ENCODE measurements at places on chromosomes 2 and 18.

DNA sequence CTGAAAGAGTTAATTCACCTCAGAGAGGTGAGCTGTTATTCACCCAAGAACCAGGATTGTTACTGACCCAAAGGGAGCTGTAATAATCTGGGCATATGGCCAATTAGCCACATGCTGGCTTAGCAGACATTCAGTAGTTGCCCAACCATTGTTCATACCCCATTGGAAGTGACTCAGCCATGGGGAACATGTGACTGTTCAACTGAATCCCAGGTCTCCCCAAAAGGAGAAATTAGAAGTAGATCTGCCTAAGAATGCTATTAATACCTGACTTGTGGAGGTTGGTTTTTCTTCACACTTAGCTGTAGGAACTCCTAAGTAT is 272.6 kb upstream of the UBE2E3 start:
- no peak overlapping the region for H3K27ac ChIP-seq
- no peak overlapping the region for H3K4me3 ChIP-seq
- H3K36me3 ChIP-seq: no peaks in the 10 kb centered on the region

DNA sequence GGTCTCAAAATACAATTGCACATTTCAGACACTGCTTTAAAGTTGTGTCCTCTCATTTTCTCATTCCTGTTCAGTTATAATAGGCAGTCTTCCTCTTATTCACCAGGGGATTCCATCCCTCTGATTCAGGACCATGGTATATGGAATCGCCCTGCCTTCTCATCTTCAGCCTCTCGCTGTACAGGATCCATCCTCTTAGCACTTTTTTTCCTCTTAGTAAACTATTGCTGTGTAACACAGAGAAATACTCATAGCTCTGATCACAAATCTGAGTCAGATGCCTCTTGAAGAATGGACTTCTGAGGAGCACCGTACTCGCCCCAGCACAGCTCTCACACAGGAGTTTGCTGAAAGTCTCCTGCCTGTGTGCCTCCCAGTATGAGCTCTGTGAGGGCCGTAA is 11.3 kb downstream of the RMP24 start:
- H3K27me3 ChIP-seq: no peaks in the 10 kb centered on the region
- H3K27ac ChIP-seq: no peak overlapping the region
- H3K36me3 ChIP-seq: peaks cover 23% of the 10 kb centered on the region
- DNase-seq: no peak

DNA sequence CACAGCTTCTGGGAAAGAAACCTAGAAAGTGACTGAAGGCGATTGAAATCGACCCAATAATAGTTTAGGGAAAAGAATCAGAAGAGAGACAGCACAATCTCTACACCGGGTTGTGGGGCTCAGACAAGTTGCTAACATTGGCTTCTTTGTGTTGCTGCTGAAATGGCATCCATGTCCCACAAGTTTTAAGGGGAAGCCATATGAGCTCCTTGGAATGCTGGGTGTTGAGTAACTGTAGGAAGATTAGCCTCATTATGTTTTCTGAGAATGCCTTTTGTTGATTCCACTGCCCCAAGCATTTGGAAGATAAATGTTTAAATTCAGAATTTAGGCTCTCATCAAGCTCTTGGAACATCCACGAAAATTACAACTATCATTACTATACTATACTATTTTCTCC is 73.4 kb upstream of the NEUROD1 start:
- H3K4me3 ChIP-seq: no peak overlapping the region
- H3K27ac ChIP-seq: no peak overlapping the region
- H3K27me3 ChIP-seq: no peaks in the 10 kb centered on the region
- no peaks in the 10 kb centered on the region for H3K4me1 ChIP-seq

GRCh38 chr2:27296481-27296880 is 11.8 kb downstream of the UCN start:
- H3K27me3 ChIP-seq: no peaks in the 10 kb centered on the region
- H3K4me1 ChIP-seq: no peaks in the 10 kb centered on the region
- H3K27ac ChIP-seq: no peak overlapping the region
- no peak overlapping the region for H3K4me3 ChIP-seq
- DNase-seq: no peak

- no peak for DNase-seq
- H3K27ac ChIP-seq: no peak overlapping the region
- no peaks in the 10 kb centered on the region for H3K27me3 ChIP-seq
These were observed 136.1 kb upstream of the RIOK3 start for GRCh38 chr18:23316988-23317387.

- H3K36me3 ChIP-seq: no peaks in the 10 kb centered on the region
- H3K4me1 ChIP-seq: no peaks in the 10 kb centered on the region
- H3K4me3 ChIP-seq: no peak overlapping the region
- no peak overlapping the region for H3K27ac ChIP-seq
- no peaks in the 10 kb centered on the region for H3K27me3 ChIP-seq
These were observed 56.0 kb downstream of the TEX44 start for GRCh38 chr2:231648579-231649174.

DNA sequence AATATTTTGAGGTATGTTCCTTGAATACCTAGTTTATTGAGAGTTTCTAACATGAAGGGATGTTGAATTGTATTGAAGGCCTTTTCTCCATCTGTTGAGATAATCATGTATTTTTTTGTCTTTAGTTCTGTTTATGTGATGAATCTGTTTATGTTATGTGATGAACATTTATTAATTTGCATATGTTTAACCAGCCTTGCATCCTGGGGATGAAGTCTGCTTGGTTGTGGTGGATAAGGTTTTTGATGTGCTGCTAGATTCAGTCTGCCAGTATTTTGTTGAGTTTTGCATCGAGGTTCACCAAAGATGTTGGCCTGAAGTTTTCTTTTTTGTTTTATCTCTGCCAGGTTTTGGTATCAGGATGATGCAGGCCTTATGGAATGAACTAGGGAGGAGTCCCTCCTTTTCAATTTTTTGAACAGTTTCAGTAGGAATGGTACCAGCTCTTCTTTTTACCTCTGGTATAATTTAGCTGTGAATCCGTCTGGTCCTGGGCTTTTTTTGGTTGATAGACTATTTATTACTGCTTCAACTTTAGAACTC is 71.9 kb downstream of the EPC2 start:
- H3K4me1 ChIP-seq: peaks cover 9% of the 10 kb centered on the region
- H3K27ac ChIP-seq: no peak overlapping the region
- H3K36me3 ChIP-seq: peaks cover 3% of the 10 kb centered on the region

GRCh38 chr18:79405781-79406575 is 10.2 kb downstream of the NFATC1 start:
- peaks cover 12% of the 10 kb centered on the region for H3K36me3 ChIP-seq
- peak overlapping the region; percentile 93 for H3K27ac ChIP-seq
- H3K4me1 ChIP-seq: peaks cover 56% of the 10 kb centered on the region
- no peaks in the 10 kb centered on the region for H3K27me3 ChIP-seq
- peak; percentile 85 for DNase-seq
- H3K4me3 ChIP-seq: peak overlapping the region; percentile 0

DNA sequence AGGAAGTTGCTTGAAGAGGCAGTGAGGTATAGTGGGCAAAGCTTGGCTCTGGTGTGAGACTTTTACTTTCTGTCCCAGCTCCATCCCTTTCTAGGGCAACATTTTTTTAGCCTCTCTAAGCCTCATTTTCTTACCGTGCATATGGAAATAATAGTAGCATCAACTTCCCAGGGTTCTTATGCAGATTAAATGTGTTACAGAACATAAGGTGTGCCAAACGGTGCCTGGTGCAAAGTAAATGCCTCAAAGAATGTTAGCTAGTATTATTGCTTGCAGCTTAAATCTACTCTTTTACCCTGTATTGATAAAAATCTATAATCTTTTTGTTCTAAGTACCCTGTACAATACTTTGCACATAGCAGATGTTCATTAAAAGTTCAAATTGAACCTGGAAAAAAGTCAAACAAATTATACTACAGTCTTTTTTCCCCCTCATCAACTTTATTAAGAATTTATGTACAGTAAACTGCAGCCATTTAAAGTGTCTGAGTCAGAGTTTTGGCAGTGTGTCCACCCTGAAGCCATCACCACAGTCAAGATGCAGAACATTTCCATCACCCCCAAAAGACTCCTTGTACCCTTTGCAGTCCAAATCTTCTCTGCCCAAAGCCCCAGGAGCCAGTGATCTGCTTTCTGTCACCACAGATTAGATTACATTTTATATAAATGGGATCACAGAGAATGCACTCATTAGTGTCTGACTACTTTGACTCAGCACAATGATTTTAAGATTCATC is 10.6 kb downstream of the MAPRE2 start:
- peaks cover 12% of the 10 kb centered on the region for H3K4me1 ChIP-seq
- no peaks in the 10 kb centered on the region for H3K27me3 ChIP-seq
- no peak for DNase-seq
- no peaks in the 10 kb centered on the region for H3K36me3 ChIP-seq
- no peak overlapping the region for H3K27ac ChIP-seq

- no peak for DNase-seq
- no peaks in the 10 kb centered on the region for H3K27me3 ChIP-seq
- H3K36me3 ChIP-seq: no peaks in the 10 kb centered on the region
- peak overlapping the region; percentile 50 for H3K27ac ChIP-seq
These were observed 89.9 kb upstream of the RANBP2 start for GRCh38 chr2:108629417-108629816.

- H3K36me3 ChIP-seq: no peaks in the 10 kb centered on the region
- no peaks in the 10 kb centered on the region for H3K4me1 ChIP-seq
- no peak for DNase-seq
These were observed 42.1 kb upstream of the RFX8 start for GRCh38 chr2:101516823-101517690.

DNA sequence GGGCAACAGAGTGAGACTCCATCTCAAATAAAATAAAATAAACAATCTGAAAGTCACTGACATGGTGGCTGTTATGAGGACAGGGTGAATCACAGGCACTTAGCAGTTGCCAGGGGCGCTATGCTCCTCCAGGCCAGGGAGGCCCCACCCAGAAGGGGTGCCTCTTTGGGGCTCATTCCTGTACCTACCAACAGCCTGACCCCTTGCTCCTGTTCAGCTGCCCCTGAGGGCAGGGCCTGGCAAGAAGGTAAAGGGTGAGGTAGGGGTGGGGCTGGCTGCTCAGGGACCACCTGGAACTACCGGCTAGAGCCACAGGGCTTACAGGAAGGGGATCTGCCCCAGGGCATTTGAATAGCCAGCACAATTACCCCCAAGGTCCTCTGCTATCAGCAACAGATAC is 60.3 kb downstream of the INPP5D start:
- H3K4me3 ChIP-seq: no peak overlapping the region
- DNase-seq: no peak

Measured in effector memory CD4-positive, alpha-beta T cell (primary cell).